ENCODE measurements at places on chromosomes 13 and 19. TPM values are rescaled to one million over a fixed set of nuclear protein-coding genes. Genes with fewer than 3 reads are reported as not detected.

DNA sequence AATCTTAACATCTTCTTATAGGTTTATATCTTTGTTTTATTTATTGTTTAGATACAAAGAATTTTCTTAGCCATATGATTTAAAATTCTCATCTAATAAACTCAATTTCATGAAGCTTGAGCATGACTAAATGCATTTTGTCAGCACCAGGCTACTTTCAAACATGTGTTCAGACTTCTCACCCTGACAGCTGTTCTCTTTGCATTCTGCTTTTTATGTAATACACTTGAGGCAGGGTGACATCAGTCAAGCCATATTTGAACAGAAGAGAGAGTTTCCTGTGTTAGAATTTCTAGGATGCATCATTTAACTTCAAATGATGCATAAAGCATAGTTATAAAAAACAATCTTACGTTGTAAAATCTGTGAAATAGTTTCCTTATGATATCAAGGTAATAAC is 1295.1 kb upstream of the PCDH20 start:
- no peak for DNase-seq

ZIK1 gene
- 3.6 TPM for total RNA-seq

KLK12 gene
- total RNA-seq, result not detected

PSG7 gene
- total RNA-seq, result not detected

DNA sequence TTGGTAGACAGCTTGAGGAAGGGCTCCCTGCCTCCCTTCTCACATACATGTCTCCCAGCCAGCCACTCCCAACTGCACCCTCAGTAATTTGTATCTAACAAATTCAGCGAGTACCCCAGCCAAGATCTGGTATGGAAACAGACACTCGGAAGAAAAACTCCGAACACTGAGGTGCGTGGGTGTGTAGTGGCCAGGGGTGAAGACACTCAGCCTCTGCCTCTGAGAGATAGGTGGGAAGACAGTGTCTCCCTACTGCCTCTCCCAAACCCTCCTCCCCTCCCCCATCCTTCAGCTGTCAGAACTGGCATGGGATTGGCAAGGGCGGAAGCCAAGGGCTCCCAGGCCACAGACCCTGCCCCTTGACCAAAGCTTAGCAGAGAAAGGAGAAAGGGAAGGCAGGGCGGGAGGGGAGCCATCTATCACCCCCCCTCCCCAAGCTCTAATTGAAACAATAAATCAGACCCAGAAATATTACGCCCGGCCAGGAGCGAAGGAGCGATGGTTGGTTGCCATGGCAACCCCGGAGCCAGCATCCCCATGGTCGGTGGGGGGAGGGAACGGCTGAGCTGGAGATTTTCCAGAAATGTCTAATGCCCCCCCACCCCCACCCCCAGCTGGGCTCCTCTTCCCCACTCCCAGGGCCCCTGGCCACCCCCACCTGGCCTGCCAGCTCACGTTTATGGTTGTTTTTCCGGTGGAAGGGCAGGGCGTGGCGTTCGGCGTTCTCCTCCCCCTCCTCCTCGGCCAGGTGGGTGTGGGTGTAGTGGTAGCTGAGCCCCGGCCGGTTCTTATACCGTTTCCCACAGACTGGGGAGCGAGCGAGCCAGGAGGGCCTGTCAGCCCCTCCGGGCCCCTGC is 7.0 kb downstream of the DPF1 start:
- no peak for DNase-seq

GRCh38 chr19:38448225-38448624 is 14.7 kb downstream of the RYR1 start:
- DNase-seq, result no peak

PIAS4 gene
- total RNA-seq, result 20.1 TPM

ZIC2 gene
- total RNA-seq, result not detected

TUBB4A gene
- 7.0 TPM for total RNA-seq

DNA sequence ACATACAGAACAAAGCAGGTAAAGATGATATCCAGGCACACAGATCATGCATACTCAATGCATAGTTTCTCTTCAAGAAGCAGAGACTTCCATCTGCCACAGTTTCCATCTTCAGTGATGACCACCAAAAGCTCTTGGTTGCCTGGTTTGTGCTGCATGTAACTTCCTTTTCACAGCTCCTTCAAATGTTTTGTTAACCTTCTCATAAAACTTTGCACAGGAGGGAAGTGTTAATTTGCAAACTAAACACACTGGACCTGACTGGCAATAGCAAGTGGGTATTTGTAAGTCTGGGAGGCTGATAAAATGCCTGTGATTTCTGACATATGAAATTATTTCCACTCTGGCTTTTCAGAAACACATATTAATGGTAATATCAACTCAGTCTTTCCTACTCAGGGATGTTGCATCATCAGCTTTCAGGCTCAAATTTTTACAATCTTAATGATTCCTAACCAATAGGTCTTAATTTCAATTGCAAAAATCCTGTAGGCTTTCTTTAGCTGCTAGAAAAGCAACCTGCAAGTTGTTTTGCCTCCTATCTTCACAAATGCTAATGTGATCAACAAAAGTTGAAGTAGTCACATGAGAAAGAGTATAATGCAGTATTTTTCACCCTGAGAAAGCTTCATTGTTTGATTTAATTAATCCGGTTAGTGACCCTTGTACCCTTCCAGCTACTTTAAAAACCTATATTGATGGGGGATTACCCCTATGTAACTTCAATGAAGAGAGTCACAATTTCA is 575.6 kb downstream of the DIAPH3 start:
- DNase-seq, result no peak

DNA sequence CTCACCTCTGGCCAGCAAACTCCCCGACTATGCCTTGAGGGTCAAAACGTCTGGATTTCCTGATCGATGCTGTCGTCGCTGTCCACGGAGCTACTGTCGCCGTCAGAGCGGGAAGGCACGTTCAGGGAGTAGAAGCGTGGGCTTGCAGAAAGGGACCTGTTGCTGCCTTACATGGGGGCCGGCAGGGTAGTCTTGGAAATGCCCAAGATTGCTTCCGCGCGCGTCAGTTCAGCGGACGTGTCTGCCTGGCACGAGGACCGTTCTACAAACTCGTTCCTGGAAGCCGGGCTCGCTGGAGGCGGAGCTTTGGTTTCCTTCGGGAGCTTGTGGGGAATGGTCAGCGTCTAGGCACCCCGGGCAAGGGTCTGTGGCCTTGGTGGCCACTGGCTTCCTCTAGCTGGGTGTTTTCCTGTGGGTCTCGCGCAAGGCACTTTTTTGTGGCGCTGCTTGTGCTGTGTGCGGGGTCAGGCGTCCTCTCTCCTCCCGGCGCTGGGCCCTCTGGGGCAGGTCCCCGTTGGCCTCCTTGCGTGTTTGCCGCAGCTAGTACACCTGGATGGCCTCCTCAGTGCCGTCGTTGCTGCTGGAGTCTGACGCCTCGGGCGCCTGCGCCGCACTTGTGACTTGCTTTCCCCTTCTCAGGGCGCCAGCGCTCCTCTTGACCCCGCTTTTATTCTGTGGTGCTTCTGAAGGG is 15.4 kb downstream of the RB1 start:
- peak; percentile 25 for DNase-seq

FCAR gene
- not detected for total RNA-seq

RFPL4AL1 gene
- total RNA-seq, result not detected

C19orf38 gene
- total RNA-seq, result 4.8 TPM

DNA sequence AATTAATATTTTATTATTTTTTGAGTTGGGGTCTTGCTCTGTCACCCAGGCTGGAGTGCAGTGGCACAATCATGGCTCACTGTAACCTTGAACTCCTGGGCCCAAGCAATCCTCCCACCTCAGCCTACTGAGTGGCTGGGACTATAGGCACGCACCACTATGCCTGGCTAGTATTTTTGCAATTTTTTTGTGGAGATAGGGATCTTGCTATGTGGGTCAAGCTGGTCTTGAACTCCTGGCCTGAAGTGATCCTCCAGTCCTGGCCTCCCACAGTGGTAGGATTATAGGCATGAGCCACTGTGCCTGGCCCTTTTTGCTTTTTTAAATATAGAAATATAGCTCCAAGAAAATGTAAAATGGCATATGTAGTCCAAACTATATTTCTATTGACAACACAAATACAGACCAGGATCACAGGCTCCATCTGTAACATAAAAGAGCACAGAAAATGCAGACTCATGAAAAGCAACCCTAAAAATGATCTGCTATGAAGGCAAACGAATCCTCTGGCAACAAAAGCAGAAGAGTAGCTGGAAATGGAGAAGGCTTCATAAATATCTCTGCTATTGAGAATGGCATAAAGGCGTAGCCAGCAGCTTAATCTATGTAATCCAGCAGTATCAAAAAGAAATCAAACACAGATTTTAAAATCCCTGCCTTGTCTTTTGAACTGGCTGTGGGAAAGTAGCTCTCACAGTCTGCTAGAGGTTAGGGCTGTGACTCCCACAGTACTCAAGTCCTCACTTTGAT is 200.6 kb downstream of the LHFPL6 start:
- no peak for DNase-seq

- DNase-seq, result peak; percentile 44
These were observed 594 bp downstream of the ZNF146 start for GRCh38 chr19:36215276-36216123.

GRCh38 chr13:59898066-59898465 is 265.7 kb downstream of the DIAPH3 start:
- DNase-seq, result no peak

ZNF555 gene
- total RNA-seq, result 1.7 TPM

- DNase-seq, result no peak
These were observed 27.1 kb downstream of the LNX2 start for GRCh38 chr13:27593267-27593666.

DNA sequence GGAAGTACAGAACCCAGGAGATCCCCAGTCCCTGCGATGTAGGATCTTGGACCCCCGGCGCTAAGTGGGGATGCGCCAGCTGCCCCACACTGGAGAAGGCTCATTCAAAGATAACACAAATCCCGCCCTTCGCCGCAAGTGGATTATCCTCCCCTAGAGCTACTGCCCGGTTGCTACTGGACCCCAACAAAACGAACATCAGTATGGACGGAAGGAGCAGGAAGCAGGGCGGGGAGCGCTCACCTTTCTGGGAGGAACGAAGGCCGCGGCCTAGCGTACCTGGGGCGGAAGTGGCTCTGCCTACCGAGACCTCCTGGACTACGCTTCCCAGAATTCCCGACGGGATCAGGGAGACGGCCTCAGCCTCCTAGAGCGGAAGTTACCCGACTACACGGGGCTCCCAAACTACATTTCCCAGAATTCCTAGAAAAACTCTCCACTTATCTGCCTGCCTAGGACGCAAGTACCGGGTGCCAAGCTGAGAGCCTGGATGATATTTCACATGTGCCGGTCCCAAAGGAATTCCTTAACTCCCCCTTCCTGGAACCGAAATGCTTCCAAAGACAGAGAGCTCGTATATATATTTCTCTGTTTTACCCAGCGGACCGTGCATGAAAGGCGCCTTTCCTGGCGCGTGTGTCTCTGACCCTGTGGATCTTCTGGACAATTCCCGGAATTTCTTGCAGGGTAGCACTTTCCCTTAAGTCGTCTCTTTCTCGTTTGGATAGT is at the start of gene ZNF112:
Gene ZNF112 (minus strand): TSS at position 298 of the 729 bp plus-strand sequence. CDS start 16,141 bp downstream, outside the sequence.
- peak; percentile 41 for DNase-seq

KIR2DL3 gene
- total RNA-seq, result not detected

ZNF14 gene
- total RNA-seq, result 8.4 TPM

- DNase-seq, result no peak
These were observed 15.5 kb downstream of the SERP2 start for GRCh38 chr13:44389060-44389666.

GRCh38 chr19:50893047-50893736 is 18.0 kb downstream of the KLK4 start:
- peak; percentile 16 for DNase-seq
